Activated naive CD8-positive, alpha-beta T cell treated with anti-CD3 and anti-CD28 coated beads, Interleukin-2, amount 10 ng/mL, durations not matched to agents 7 days and 5 days (primary cell): ENCODE measurements at places on chromosomes 11 and 22.
A peak's percentile ranks its signal among the peaks of the same experiment; 100 is the strongest.

DNA sequence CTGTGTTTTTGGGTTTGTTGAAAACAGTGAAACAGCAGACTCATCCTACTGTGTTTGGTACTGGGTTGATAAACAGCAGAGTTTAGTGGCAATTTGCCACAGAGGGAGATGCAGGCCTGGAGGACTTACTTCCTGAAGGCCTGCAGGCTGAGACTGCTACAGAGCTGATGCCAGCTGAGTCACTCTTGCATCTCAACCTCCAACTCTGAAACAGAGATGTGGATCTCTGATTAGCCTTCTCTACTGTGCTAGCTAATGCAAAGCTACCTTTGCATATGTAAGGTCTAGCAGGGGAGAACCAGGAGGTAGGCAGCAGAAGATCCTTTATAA, 14.3 kb downstream of the ATP5MG start:
- no peak for DNase-seq

DNA sequence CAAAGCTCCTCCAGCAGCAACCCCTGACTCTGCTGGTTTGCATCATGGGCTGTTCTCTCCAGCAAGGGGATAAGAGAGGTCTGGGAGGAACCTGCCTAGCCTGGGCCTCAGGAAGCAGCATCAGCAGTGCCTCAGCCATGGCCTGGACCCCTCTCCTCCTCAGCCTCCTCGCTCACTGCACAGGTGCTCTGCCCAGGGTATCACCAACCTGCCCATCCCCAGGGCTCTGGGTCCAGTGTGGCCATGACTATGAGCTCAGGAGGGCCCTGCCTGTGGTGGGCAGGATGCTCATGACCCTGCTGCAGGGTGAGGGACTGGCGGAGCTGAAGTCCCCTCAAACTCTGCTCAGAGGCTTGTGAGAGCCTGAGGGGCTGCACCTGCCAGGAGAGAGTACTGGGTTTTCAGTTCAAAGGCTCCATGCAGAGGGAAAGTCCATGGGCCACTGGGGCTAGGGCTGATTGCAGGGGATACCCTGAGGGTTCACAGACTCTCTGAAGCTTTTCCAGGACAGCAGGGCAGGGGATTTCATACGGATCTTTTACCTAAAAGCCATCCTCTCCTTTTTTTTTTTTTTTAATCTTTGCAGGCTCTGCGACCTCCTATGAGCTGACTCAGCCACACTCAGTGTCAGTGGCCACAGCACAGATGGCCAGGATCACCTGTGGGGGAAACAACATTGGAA, 115.8 kb upstream of the IGLL5 start:
- DNase-seq: no peak

DNA sequence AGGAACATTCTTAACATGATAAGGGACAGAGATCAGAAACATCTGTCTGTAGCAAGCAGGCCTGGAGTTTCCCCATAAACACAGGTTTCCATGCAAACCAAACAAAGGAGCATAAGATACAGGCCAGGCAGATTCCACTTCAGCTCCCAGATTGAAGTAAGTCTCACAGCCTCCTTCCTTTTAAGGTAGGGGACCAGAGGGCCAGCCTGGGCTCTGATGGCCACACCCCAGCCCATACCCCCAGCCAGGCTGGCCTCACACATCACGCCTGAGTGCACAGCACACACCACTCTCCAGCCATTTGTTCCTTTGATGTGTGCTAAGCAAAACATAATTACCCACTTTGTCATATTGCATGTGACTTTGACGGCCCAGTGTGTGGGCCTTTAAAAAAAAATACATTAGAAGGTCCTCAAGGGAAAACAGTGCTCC, 518.7 kb downstream of the NTM start:
- no peak for DNase-seq

GRCh38 chr11:33059331-33060007, 20.1 kb downstream of the TCP11L1 start:
- DNase-seq: no peak

- no peak for DNase-seq
Measured at GRCh38 chr22:39735776-39736175, 157.8 kb downstream of the ENTHD1 start.

DNA sequence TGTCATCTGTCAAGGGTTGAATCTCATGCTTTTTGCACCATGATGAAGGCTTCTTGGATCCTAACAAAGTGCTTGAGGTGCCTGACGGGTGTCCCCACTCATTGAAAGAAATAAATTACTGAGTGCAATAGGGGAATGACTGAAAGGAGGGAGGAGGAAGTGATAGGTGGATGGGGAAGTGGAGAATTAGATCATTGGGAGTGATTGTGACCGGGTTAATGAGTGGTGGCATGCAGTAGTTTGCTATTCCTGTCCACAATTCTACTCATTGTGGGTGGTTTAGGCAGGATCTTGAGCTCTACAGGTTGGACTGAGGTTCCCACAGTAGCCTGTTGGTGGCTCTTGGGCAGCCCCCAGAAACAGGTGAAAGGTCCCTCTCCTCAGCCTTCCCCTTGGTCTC, 44.3 kb downstream of the THAP12 start:
- DNase-seq: no peak

GRCh38 chr11:66264914-66265313, 3.5 kb upstream of the RAB1B start:
- DNase-seq: peak; percentile 58

DNA sequence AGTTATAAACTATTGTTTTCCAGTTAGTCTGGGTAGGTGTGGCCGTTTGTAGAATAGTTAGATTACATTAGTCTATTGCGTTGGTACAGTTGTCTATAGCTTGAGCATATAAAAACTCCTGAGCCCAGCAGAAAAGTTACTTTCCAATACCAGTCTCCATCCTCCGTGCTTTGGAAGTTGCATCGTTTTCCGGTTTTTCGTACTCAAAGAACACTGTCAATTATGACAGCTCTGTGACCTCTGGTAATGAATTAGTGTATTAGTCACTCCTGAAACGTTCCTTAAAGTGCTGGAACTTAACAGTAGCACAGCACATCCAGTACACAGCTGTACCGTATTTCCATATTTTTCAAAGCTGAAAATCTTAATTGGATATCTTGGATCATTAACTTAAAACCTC, 808 bp upstream of the MSANTD2 start:
- no peak for DNase-seq

GRCh38 chr11:82854242-82854641, 46.0 kb downstream of the PRCP start:
- DNase-seq: no peak

DNA sequence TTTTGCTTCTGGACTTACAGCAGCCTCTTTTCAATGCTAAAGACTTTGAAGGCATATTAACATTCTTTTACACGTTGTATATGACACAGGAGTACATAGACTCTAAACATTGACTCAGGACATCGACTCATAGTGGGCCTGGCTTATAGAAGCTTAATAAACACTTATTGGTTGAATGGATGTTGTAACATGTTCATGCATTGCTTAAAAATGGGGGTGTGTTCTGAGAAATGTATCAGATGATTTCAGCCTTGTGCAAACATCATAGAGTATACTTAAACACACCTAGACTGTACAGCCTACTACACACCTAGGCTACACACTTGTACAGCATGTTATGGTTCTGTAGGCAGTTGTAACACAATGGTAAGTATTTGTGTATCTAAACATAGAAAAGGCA, 17.9 kb downstream of the TTC17 start:
- no peak for DNase-seq

- peak; percentile 61 for DNase-seq
Measured at GRCh38 chr11:64916040-64916774, 802 bp downstream of the ATG2A start.

DNA sequence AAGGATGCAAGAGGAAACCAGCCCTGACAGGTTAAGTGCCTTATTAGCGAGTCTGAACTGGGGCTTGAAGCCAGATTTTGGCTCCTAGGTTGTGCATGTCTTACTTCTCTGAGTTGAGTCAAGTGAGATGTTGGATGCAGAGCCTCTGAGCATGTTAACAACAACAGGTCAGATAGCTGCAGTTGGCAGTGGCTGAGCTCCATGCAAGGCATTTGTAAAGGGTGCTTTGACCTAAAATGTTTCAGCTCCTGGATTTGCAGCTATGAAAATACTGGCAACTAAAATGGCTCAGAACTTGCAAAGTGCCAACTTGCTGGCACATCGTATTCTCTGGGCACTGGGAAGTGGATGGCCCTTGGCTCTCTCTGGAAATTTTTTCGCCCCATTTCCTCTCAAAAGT, 16.4 kb upstream of the CSRP3 start:
- no peak for DNase-seq

GRCh38 chr11:2301631-2302305, at the start of the genes C11orf21 and TSPAN32:
TSS of gene C11orf21 (minus strand) at chr11:2301918. CDS start at chr11:2301808, 110 bp downstream.
TSS of gene TSPAN32 (plus strand) at chr11:2302013. CDS start at chr11:2302150, 137 bp downstream.
- peak; percentile 75 for DNase-seq

- DNase-seq: no peak
Measured at GRCh38 chr11:36395978-36396736, 100.1 kb downstream of the PRR5L start.

- DNase-seq: no peak
Measured at GRCh38 chr22:35299217-35299672, 449 bp upstream of the TOM1 start.

- DNase-seq: no peak
Measured at GRCh38 chr22:42837556-42837955, 19.5 kb downstream of the ARFGAP3 start.

DNA sequence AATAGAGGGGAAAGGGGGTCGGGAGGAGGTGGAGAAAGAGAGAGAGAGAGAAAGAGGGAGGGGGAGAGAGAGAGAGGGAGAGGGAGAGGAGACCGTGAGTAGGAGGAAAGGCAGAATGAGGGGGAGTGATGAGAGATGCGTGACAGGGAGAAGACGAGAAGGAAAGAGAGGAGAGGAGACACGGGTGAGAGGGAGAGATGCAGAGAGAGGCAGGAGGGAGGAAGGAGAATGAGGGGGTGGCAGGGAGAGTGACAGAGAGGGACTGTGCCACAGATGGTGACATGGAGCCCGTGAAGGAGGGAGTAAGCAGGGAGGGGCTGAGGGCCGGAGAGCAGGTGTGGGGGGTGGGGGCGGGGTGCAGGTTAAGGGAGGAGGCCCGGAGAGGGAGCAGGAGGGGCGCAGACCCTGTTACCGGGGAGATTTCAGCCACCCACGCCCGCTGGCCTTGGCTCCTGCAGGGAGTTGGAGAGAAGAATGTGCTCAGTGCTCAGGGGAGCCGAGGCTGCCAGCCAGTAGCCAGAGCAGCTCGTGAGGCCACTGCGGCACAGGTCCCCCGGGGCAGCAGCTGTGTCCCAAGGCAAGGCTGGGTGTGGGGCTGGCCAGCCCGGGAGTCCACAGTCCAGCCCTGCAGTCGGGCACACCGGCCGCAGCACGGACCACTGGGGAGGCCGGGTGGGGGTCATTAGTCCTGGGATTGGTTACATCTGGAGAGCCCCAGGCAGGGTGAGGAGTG, at the start of gene SSTR3:
Gene SSTR3, minus strand, starts transcription at position 304 of the 733 bp plus-strand sequence. CDS start 4,674 bp downstream, outside the sequence.
- DNase-seq: peak; percentile 22

DNA sequence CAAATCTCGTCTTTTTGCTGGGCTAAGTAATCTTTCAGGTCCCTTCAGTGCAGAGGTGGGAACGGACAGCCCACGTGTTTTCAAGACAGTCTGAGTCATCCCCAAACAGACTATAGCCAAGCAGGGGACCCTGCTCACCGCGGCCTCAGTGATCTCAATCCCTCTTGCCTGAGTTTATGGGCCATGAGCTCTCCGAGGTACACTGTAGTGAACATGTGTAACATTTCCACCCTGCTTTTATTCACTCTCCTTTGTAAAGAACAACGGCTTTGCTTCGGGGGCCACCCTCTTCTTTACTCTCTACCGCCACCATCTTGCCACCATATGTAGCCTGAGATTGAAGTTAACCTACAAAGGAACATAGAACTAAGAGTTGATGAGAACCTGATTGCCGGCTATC, 11.5 kb upstream of the KCTD14 start:
- DNase-seq: no peak

DNA sequence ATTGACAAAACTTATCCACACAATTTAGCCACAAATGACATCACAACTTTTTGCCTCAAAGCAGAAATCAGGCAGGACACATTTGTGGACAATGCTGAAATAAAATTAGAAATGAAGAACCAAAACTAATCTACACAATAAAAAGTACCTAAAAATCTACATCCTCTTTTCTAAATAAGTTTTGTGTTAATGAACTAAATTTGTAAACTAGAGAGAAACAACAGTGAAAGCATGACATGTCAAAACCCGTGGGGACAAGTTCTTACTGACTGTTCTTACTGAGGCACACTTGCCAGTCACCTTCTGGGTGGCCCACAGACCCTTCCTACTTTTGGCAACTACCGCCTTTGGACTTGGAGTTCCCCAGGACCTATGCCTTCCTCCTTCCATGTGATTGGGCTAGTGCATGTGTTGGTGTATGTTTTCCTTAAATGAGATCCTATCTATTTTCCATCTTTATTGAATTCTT, 60.7 kb upstream of the MUC15 start:
- DNase-seq: no peak

- no peak for DNase-seq
Measured at GRCh38 chr11:125952559-125952958, 6.7 kb downstream of the VSIG10L2 start.

- DNase-seq: no peak
Measured at GRCh38 chr22:35407362-35407761, 7.4 kb downstream of the MCM5 start.

DNA sequence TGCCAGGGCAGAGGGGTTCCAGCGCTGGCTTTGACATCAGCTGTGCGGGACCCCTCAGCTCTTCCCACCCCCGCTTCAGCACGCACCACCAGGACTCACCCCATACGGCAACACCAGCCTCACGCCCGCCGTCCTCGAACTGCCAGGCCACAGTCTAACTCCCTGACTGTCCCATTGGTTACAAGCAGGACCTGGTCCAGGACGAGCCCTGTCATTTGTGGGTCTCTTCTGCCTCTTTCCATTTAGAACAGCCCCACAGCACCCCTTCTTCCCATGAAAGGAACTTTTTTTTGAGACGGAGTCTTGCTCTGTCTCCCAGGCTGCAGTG, 81.7 kb downstream of the PHF21B start:
- no peak for DNase-seq

DNA sequence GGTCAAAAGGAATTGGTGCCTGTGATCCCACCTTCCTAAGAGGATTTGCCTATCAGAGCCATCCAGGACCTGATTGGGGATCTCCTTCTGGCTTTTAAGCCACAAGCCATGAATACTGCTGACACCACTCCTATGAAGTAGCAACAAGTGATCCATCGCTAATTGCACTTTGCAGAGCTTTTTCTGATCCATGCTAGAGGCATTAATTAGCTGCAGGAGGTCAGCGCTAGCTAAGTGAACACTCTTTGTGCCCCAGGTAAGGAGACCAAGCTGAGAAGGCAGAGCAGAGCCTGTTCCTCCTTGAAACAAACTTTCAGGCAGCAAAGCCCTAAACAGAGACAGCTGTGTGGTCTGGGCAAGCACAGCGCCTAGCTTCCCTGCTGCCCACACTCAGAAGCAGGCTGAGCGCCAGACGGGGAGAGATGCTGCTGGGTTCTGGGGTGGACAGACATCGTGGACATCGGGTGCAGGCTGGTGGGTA, 122.2 kb downstream of the ABTB2 start:
- DNase-seq: no peak
